Vein endothelial cell (primary cell): ENCODE measurements at places on chromosomes 12 and 14. TPM values are rescaled to one million over a fixed set of nuclear protein-coding genes. Genes with fewer than 3 reads are reported as not detected.

Gene IL26
- total RNA-seq: not detected in 2 replicates

Gene SERPINA4
- total RNA-seq: not detected in 2 replicates

Gene RASSF8
- total RNA-seq: 79.4 and 103 TPM in 2 replicates

Gene ASPG
- total RNA-seq: not detected in 2 replicates

Gene GDF3
- 0.96 and 1.6 TPM in 2 replicates for total RNA-seq

Gene EIF2S3B
- total RNA-seq: 0.96 and 2.6 TPM in 2 replicates
